ENCODE measurements at places on chromosomes 16 and 17.

GRCh38 chr16:56360117-56361008, 65.0 kb downstream of the AMFR start:
- H3K4me3 ChIP-seq: no peak overlapping the region
- no peak overlapping the region for H3K27ac ChIP-seq
- no peaks in the 10 kb centered on the region for H3K27me3 ChIP-seq
- DNase-seq: no peak
- peaks cover 55% of the 10 kb centered on the region for H3K36me3 ChIP-seq
- peaks cover 8% of the 10 kb centered on the region for H3K4me1 ChIP-seq

DNA sequence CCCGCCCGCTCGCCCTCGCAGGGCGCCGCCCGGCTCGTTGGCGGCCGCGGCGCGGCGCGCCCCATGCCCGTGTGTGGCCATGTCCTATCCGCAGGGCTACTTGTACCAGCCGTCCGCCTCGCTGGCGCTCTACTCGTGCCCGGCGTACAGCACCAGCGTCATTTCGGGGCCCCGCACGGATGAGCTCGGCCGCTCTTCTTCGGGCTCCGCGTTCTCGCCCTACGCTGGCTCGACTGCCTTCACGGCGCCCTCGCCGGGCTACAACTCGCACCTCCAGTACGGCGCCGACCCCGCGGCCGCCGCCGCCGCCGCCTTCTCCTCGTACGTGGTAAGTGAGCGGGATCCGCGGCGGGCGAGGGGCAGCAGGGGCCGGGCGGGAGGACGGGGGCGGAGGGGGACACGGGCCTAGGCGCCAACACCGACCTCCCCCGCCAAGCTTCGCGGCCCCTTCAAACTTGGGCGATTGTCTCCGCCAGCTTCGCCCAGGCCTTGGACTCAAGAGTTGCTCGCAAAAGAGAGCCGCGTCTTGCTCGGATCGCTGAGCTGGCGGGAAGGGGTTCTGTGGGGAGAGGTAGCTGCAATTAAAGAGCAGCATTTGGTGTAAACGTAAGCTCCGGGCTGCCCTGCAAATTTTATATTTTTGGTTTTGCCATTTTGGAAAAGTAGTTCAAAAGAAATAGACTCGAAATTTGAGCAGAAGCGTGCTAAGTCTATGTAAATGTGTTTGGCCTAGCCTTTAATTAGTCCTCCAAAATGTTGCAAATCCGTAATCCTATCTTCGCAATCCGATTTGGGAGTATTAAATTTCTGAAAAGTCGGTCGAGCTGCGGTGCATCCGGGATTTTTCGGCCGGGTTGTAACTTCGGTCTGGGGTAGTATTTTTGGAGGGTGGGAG, 702 bp downstream of the IRX5 start:
- peaks cover 10% of the 10 kb centered on the region for H3K36me3 ChIP-seq
- peaks cover 26% of the 10 kb centered on the region for H3K4me1 ChIP-seq
- peak overlapping the region; percentile 86 for H3K4me3 ChIP-seq
- H3K27me3 ChIP-seq: peaks cover 4% of the 10 kb centered on the region
- peak; percentile 54 for DNase-seq

DNA sequence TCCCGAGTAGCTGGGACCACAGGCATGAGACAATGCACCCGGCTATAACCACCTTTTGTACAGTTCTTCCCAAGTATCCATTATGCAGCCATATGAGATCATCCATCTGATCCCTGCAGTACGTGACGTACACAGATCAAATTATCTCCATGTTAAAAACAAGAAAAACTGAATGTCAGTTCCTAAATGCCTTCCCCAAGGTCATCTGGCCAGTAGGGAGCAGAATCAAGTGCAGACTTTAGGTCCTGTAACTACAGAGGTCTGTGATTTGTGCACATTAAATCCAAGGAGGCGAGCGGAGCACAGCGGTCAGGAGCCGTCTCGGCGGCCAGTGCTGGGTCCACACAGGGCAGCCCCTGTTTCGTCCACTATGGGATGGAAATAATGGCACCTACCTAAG, 23.7 kb downstream of the ZCCHC14 start:
- H3K4me3 ChIP-seq: no peak overlapping the region
- H3K27ac ChIP-seq: no peak overlapping the region
- H3K27me3 ChIP-seq: no peaks in the 10 kb centered on the region
- peaks cover 68% of the 10 kb centered on the region for H3K4me1 ChIP-seq

DNA sequence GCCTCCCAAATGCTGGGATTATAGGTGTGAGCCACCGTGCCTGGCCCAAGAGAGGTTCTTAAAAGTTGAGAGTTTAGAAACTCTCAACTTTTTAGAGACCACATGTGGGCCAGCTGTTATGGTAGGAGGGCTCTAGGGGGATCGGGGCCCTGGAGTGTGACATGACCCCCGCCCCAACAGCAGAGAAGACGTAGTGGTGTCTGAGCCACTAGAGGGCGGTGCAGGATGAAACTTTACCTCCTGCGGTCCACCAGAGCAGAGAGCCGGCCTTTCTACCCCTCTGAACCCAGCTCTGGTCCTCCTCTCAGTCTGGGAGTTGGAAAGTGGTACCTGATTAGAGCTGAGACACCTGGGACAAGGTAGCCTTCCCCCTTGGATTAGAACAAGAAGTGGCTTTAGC, 7.4 kb downstream of the CDK5RAP3 start:
- peaks cover 13% of the 10 kb centered on the region for H3K4me1 ChIP-seq
- H3K27ac ChIP-seq: no peak overlapping the region
- no peaks in the 10 kb centered on the region for H3K27me3 ChIP-seq
- peak; percentile 59 for DNase-seq
- H3K4me3 ChIP-seq: no peak overlapping the region

GRCh38 chr17:16938496-16939207, 33.3 kb downstream of the TNFRSF13B start:
- no peaks in the 10 kb centered on the region for H3K4me1 ChIP-seq
- no peaks in the 10 kb centered on the region for H3K27me3 ChIP-seq
- H3K4me3 ChIP-seq: no peak overlapping the region
- H3K27ac ChIP-seq: no peak overlapping the region
- no peaks in the 10 kb centered on the region for H3K36me3 ChIP-seq

Data from heart left ventricle (tissue), 16 donors.